ENCODE measurements at places on chromosomes 4 and X. TPM values are rescaled to one million over a fixed set of nuclear protein-coding genes. Genes with fewer than 3 reads are reported as not detected.

- peak overlapping the region; percentile 60 for H3K4me3 ChIP-seq
- H3K36me3 ChIP-seq = no peaks in the 10 kb centered on the region
- peaks cover 3% of the 10 kb centered on the region for H3K4me1 ChIP-seq
Measured at GRCh38 chrX:129540722-129541184, 694 bp downstream of the OCRL start.

Gene KIT
- 3.0 TPM for total RNA-seq

DNA sequence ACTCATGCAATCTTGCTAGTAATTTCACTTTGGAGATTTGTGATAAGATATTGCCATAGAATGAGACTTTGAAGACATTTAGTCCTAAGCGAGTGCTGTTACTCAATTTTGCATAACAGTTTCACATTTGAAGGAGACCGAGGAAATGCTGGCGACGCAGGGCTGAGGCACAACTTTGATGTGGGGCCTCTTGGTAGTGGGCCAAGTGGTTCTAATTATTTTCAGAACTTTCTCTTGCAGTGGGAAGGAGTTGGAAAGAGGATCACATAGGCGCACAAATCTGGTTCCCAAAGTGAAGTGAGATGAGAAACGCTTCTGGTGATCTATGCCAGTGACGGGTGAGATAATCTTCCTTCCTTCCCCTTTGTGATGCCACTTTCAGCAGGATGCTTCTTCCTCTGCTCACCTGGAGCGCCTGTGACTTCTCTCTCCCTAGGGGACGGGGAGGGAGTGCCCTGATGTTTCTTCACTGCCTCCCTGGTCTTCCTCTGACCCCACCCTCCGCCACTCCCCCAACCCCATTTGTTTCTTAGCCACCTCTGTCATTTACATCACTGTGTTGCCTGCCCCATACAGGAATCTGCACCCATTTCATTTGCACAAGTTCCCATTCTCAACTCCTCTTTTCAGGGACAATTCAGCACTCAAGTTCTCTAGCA is 138.9 kb upstream of the MID1 start:
- no peak overlapping the region for H3K27ac ChIP-seq
- H3K36me3 ChIP-seq = no peaks in the 10 kb centered on the region
- peaks cover 14% of the 10 kb centered on the region for H3K4me1 ChIP-seq
- H3K27me3 ChIP-seq = no peaks in the 10 kb centered on the region
- no peak for DNase-seq
- H3K4me3 ChIP-seq = no peak overlapping the region

GRCh38 chr4:176277162-176277904 is 8.3 kb upstream of the ASB5 start:
- no peaks in the 10 kb centered on the region for H3K36me3 ChIP-seq
- peaks cover 2% of the 10 kb centered on the region for H3K4me1 ChIP-seq
- no peaks in the 10 kb centered on the region for H3K27me3 ChIP-seq
- H3K4me3 ChIP-seq = no peak overlapping the region
- DNase-seq = peak; percentile 69
- H3K27ac ChIP-seq = no peak overlapping the region

Gene STAP1
- total RNA-seq = not detected

GRCh38 chr4:10715696-10716095 is 31.1 kb upstream of the CLNK start:
- no peak overlapping the region for H3K27ac ChIP-seq
- H3K27me3 ChIP-seq = no peaks in the 10 kb centered on the region
- H3K36me3 ChIP-seq = peaks cover 4% of the 10 kb centered on the region
- H3K4me1 ChIP-seq = peaks cover 6% of the 10 kb centered on the region

GRCh38 chr4:35201403-35201802 is 1042.9 kb downstream of the ARAP2 start:
- no peaks in the 10 kb centered on the region for H3K36me3 ChIP-seq
- no peak overlapping the region for H3K4me3 ChIP-seq
- no peaks in the 10 kb centered on the region for H3K27me3 ChIP-seq
- no peak for DNase-seq
- H3K4me1 ChIP-seq = no peaks in the 10 kb centered on the region
- H3K27ac ChIP-seq = no peak overlapping the region

DNA sequence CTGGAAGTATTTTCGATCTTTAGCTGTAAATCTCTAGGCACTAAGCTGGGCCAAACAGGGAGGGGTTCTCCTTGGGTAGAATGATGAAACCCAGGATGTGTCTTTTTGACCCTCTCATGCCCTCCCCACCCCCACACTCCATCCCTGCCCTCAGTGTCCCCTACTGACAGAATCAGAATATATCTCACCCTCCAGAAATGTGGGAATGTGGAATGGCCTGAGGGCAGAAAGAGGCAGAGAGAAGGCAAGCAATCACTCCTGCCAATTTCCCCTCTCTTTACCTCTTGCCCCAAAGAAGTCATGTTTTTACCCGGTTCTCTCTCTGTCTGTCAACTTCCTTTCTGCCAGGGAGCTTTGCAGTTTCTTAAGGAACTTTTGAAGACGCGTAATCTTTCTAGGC is 34.4 kb downstream of the RAP2C start:
- H3K4me1 ChIP-seq = no peaks in the 10 kb centered on the region
- H3K36me3 ChIP-seq = no peaks in the 10 kb centered on the region
- H3K27ac ChIP-seq = no peak overlapping the region
- DNase-seq = no peak
- H3K4me3 ChIP-seq = no peak overlapping the region
- H3K27me3 ChIP-seq = no peaks in the 10 kb centered on the region
